Astrocyte (in vitro differentiated cells and primary cell): ENCODE measurements at places on chromosomes 5 and 9.

- no peak for DNase-seq
Measured at GRCh38 chr9:4842734-4843133, 50.0 kb downstream of the RCL1 start.

DNA sequence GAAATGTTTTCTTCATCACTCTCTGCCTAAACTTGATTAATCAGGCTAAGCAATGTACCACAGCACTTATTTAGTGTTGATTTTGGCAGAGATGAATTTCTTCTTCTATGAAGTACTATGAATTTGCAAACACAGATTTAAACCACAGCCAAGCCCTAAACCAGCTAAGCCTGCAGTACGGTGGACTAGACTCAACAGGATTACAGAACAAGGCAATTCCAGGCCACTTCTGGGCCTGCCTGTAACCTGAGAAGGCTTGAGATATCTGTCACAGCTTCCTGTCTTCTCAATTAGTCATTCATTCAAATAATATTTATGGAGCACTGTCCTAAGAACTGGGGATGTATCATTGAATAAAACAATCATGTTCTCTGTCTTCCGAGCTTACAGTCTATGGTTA lies 32.4 kb upstream of the CAST start:
- DNase-seq, result peak; percentile 99

- DNase-seq, result no peak
Measured at GRCh38 chr5:123949043-123949804, 437.2 kb downstream of the CSNK1G3 start.

DNA sequence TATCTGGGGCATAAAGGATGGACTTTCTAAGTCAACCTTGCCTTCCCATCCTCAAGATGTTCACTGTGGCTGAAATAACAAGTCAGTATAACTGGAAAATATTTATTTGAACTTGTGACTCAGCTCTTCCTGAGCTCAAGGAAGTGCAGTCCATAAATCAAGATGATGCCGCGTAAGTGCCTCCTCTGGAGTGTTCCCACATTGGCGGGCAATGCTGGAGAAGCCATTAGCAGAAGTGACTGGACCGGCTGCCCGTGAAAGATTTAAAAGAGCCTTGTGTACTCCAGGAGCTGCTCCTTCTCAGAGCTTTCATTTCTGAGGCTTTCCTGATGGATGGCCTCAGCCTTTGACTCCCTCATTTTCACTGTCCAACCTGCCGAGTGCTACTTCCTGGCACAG lies 17.4 kb downstream of the TMOD1 start:
- DNase-seq, result peak; percentile 77

DNA sequence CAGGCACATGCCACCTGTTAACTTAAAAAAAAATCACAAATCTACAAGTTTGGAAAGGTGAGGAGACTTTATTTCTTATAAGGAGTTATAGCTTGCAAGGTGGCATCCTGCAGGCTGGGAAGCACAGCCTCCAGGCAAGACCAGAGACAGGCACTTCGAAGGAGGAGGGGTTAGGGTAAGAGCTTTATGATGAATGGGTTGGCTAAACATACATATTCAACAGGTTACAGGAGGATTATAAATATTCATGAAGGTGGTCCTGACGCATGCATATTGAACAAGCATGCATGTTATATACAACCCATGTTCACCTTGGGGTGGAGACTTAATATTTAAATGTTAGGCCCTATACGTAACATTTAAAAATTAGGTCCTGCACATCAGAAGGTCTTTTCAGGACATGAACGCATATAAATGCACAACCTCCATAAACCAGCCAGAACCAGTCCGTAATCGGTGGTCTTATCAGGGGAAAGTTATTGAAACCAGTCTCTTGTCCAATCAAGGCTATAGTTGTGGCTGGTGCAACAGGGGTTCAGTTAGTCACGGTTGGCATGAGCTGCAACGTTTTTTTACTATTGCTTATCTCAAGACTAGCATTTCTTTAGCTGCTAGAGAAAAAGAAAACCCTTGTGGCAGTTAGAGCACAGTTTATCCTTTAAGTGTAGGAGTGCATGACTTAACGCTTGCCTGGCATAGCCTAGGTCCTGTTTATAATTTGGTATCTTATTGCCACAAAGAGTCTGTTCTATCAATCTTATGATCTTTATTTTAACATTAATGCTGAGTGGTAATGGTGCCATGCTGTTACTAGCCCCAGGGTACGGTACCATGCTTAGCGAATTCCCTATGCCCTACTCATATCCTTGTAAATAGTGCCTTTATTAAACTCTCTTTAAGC lies 72.7 kb downstream of the C9orf57 start:
- DNase-seq, result peak; percentile 7
